ENCODE measurements at places on chromosomes 11 and 22.

GRCh38 chr22:35656284-35656752 is 8.1 kb downstream of the APOL6 start:
- DNase-seq, result no peak

DNA sequence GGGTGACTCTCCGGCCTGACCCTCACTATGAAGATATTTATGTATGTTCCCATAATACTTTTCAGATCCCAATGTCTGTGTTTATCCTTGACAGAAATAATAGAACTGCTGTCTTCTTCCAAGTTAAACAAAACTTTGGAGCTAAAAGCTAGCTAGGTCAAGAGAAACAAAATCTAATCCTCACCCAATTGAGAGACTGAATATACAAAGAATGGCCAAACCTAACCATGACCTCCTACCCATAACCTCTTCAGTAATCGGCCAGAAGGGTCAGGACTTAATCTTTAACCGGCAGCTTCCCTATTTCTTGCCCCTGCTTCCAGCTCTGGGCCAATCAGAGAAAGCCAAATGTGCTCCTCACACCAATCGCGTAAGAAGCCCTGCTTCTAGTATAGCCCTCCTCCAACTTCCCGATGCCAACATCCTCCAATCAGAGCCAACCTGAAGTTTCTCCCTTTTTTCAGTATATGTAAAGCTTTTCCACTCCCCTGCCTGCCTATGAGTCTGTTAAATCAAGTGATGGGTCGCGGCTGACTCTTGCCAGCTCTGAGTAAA is 1.7 kb upstream of the DDX6 start:
- peak; percentile 39 for DNase-seq

DNA sequence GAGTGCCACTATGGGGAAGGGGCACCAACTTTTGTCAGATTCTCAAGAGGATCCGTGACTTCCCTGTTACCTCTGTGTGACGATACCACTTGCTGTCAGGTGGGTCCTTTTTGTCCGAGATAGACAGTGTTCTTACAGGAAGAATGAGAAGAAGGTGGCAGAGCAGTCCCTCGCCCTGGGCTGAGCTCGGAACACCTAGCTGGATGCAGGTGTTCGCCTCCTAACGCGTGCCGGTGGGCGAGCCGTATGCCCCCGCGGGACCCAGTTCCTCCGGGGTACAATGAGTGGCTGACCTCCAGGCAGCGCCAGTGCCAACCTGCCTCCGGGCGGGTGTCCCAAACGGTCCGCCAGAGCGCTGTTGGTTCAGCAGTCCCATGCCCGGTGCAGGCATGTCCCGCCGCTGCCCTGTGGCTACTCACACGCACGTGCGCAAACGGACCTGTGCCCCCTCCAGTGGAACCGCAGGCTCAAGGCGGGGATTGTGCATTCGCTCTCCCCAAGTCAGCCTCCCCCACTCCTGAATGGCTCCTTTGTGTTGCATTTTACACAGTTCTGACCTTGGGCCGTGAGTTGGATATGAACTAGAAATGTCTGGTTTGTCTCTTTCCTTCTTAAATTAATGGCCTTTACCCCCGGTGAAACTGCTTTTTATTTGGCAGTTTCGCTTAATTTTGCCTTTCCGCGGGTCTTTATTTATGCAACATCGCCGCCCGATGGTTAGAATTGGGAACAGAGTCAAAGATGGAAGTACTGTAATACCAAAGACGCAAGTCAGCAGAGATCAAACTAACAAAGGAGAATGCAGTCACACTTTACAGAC is 1.1 kb upstream of the ABTB2 start:
- DNase-seq, result no peak

DNA sequence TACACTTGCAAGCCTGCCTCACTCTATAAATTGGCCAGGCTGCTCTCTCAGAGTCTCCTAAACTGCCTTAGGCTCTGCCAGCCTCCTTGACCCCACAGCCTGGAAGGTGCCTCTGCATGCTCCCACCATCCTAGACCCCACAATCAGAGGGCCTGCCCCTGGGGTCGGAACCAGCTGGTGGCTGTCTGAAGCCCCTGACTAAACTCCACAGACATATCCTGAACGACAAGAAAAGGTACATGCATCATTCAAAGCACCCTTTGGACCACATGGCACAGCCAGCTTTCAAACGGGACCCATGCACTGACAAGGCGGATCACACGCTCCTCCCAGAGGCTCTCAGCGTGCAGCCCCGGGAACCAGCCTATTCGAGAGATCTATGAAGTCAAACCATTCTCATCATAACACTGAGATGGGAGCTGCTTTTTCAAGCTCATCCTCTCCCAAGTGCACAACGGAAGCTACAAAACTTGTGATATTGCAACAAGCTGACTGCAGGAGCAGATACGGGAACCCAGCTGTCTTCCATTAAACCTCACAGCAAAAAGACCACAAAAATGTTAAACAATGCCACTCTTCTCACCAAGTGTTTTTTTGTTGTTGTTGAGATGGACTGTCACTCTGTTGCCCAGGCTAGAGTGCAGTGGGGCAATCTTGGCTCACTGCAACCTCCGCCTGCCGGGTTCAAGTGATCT is 8.1 kb downstream of the SHANK2 start:
- DNase-seq, result no peak

GRCh38 chr11:46917109-46917761 is 1.1 kb downstream of the LRP4 start:
- DNase-seq, result no peak

DNA sequence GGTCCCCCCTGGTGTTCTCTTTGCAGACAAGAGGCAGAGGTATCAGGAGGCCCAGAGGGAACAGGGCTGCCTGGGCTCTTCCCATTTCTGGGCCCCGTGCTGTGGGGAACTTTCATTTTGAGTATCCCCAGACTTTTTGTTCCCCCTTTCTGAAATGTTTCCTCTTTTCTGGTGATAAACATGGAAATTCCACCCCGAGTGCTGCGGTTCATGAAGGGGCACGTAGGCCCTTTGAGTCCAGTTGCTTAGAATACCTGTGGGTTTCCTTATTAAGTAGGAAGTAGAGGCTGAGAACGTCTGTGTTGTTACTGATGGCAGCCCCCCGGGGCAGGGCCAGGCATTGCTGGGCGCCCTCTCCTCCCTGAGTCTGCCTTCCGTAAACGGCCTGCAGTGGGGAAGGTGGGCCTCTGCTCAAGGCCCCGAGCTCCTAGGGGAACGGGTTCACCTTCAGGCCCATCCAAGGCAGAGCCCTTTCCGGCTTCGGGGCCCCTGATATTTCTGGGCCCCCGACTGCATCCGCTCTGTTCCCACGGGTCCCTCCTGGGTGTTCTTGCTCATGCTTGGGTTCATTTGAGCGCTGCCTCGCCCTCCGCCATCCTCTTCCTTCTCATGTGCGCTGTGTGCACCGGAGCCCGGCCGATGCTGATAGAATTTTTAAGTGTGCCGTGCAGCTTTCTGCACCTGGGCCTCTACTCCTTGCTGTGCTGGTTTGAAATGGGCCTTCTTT is 12.0 kb downstream of the TBC1D22A start:
- no peak for DNase-seq

GRCh38 chr11:82733444-82734119 is at the start of gene FAM181B:
Gene FAM181B, minus strand, starts transcription at chr11:82733864. Its CDS starts 135 bp downstream, at chr11:82733729.
- DNase-seq, result no peak

DNA sequence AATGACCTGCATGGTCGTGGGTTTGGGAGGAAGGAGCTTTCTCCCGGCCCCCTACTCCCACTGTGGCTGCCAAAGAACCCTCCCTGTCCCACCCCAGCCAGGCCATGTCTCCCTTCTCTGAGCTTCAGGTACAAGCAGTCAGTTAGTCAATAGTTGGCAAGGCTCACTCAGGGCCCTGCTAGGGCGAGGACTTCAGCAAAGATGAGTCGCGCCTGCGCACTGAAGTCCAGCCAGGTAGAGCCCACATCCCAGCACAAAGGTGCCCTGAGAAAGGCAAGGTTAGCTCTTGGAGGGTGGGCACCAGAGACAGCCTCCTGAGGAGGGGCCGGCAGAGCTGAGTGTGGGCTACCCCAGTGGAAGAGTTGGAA is 11.1 kb downstream of the C11orf86 start:
- DNase-seq, result no peak

DNA sequence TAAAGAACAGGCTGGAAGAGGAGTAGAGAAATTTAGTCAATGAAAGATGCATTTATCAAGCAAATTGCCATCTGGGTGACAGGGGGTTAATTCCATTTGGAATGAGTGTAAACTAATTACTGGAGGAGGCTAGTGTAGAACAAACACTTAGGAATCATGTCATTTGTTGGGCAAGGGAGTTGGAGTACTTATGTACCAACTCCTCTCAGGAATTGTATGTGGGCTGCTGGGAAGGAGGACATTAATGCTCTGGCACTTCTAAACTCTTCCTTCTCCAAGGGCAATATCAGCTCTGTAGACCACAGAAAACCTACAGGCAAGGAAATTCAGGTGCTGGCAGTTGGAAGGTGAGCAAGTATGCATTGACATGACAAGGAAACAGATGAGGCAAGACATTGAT is 141.0 kb downstream of the MSANTD4 start:
- no peak for DNase-seq

DNA sequence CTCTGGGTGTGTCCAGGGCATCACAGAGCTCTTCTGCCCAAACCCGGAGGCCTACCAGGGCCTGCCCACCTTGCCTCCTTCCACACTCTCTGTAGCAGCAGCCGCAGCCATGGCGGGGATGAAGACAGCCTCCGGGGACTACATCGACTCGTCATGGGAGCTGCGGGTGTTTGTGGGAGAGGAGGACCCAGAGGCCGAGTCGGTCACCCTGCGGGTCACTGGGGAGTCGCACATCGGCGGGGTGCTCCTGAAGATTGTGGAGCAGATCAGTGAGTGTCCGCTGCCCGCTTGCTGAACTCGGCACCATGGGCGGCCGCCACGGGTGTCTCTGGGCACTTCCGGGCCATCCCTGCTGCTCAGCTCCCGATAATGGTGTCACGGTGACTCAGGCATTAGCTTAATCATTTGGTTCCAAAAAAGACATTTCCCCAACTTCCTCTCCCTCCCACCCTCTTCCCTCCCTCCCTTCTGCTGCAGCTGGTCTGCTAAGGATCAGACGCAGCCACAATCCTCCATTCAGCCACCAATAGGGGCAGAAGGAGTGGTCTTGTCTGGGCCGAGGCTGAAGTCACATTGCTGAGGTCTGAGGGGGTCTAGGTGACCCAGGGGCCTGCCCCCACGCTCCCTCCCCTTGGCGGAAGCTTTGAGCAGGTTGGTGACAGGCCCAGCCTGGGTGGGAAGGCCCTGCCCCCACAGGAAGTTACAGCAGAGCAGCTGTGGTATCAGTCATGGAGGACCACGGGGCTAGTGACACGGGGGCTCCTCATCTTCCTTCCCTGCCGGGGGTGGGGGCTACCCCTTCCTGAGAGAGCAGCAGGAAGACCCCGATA is 950 bp downstream of the FERMT3 start:
- DNase-seq, result no peak

DNA sequence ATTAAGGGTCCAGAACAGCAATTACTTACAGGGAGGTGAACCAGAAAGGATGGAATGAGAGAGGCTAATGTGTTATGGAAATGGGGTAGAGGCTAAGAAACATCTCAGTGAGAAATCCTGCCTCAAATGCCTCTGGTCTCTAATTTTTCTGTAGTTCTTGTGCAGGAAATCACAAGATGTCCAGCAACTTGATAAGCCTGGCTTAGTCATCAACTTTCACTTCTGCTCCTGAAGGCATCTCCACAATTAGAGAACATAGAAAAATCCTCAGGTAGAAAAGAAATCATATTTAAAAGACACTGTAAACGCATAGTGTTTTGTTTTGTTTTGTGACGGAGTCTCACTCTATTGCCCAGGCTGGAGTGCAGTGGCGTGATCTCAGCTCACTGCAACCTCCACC is 18.7 kb downstream of the MRGPRX4 start:
- DNase-seq, result no peak

- DNase-seq, result no peak
These were observed 8.0 kb downstream of the TMEM86A start for GRCh38 chr11:18706330-18707243.

DNA sequence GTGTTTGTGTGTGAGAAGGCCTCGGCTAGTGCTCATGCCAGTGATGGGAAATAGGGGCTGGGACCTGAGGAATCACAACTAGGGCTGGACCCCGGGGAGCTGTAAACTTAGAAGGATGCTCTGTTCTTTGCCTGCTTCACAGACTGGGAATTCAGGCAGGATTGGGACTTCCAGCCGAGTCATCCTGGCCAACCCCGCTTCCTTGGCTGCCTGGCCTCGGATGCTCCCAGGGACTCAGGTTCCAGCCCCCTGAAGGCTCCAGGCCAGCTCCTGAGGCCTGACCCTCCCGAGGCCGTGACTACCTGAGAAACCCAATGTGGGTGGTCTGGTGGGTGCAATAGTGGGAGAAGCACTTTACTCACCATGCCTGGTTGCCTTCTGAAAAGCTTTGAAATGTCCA is 44.7 kb downstream of the IRAG1 start:
- no peak for DNase-seq

- no peak for DNase-seq
These were observed 67.1 kb downstream of the CD82 start for GRCh38 chr11:44632466-44633123.

- DNase-seq, result no peak
These were observed 4.3 kb downstream of the UBQLN3 start for GRCh38 chr11:5505363-5506048.

DNA sequence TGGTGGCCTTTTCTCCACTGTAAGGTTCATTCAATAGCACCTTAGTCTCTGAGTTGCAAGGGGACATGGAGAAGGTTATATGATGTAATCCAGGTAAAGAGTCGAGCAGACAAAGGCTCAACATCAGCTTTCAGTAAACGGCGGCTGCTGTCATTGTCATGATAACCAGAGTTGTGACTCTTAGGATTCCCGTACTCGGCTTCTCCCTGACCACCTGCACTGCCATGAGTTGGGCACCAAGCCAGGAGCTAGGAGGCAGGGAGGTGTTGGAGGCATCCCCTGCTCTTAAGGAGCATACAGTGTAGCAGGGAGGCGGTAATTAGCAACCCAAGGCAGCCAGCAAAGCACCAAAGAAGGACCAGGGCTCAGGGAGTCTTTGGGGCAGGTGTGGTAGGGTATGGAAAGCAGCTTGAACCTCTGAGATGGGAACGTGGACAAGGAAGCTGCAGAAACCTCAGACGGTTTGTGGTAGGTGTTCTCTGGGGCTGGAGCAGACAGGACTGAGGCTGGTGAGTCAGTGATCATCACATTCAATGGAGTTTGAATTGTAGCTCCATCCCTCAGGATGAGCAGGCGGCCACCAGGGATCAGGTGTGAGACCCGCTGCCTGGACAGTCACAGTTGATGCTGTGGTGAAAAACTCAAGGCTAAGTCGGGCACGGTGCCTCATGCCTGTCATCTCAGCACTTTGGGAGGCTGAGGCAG is 31.7 kb downstream of the LIF start:
- DNase-seq, result no peak

- DNase-seq, result no peak
These were observed 7.6 kb downstream of the MRGPRD start for GRCh38 chr11:68973219-68973618.

DNA sequence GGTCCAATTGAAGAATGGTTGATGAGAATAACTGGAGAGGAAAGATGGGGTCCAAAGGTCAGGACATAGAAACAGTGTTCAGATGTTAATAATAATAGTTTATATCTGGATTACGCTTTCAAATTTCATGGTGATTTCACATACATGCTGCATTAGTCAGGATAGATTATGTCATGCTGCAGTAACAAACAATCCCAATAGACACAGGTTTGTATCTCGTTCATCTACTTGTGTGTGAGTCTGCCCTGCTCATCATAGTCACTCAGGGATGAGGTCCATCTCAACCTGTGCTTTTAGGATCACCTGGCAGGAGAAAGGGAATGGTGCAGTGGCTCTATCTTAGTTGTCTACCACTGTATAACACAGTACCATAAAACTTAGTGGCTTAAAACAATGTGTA is 48.0 kb upstream of the PLET1 start:
- DNase-seq, result no peak

Measured in NCI-H1436 treated with DMSO at 0.1 percent for 48 hours (cell line).